ENCODE measurements at places on chromosomes 12 and 14.

DNA sequence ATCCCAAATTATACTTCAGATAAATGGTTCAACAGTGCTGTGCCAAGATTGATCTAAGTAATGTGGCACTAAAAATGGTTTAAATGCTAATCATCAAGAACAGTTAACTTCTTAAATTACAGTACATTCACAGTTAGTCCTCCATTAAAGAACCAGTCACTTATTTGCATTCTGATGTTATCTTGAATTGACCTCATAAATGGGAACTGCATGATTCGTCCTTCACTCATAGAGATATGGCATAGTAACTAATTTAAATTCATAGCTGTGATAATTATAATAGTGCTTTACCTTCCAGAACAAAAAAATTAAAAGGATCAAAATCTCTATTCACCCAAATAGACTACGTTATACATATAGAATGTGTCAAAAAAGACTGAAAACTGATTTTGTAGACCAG is 61.1 kb downstream of the COCH start:
- no peak for DNase-seq

DNA sequence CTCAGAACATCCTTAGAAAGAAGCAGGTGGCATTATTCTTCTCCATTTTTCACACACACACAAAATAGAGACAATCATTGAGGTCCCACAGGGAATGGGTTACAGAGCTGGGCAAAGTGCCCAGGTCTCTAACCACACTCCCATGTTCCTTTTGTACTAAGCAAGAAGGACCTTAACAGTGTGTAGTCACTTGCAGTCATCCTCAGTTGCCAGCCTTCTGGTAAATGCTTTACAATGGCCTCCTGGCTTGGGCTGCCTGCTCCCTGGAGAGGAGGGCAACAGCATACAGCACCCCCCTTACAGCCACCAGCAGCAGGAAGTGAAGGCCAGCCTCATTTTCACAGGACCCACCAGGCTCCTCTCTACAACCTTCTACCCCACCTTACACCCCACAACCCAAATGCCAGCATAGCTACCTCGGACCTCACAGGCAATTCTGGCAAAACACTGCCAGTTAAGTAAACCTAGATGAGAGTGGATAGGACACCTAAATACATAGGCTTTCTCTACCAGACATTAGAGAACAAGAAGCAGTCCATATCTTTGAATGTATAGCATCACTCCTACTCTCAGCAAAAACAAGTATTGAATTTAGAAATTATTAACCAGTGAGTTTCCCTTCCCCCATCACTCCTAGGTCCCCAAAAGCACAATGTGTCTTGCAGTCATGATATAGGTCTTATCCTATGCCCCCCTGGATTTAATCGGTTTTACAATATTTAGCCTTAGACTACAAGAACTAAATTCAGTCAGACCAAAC is 88.1 kb downstream of the PPP2R5E start:
- DNase-seq = no peak

GRCh38 chr12:54037360-54038283 is 4.8 kb downstream of the HOXC5 start:
- DNase-seq = no peak

DNA sequence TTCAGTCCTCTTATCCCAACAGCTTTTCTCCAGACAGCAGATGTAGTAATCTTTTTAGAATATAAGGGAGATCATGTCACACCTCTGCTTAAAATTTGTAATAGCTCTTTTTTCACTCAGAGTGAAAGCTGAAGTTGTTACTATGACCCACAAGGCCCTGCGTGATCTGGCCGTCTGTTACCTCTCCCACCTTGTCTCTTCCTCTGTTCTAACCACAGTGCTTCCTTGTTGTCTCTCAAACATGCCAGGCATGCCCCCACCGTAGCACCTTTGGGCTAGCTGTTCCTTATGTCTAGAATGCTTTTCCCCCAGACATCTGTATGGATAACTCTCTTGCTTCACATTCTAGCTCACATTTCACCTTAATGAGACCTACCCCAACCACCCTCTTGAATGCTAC is 6.5 kb downstream of the NECAP1 start:
- DNase-seq = no peak

DNA sequence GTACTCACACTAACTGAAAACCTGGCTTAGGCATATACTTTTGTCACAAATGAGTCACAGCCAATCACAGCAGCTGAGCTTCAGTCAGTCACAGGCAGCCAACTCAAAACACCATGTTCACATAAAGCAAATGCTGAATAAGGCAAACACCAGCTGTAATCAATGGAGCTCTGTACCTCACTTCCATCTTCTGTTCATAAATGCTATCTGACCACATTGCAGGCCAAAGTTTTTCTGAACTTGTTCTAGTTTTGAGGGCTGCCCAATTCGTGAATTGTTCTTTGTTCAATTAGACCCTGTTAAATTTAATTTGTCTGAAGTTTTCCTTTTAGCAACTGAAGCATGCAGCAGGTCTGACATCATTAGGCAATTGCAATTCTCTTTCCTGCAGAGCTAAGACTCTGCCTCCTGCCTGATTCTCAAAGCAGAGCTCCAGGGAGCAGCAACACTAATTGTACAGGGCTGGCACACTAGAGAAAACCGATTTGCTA is 129.9 kb downstream of the WIF1 start:
- no peak for DNase-seq

GRCh38 chr14:94385553-94386057 is 2.8 kb downstream of the SERPINA1 start:
- DNase-seq = no peak

DNA sequence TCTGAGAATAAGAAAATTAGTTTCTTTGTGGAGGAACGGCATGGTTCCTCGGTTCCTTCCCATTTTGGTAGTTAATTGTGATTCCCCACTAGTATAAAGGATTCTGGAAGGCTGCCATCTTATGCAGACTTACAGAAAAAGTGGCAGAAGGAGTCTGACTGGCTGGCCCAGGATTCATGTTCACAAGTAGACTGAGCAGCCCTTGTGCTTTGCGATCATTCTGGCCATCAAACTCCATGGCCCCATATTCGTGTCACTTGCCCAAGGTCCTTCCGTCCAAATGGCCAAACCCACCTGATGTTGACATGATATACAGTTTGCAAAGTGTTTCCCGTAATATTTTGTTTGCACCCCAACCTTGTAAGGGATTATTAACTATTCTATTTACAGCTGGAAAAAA is 297.2 kb upstream of the AMIGO2 start:
- DNase-seq = no peak

GRCh38 chr14:66746316-66747006 is 238.5 kb downstream of the GPHN start:
- no peak for DNase-seq

GRCh38 chr14:77104393-77104792 is 6.3 kb downstream of the CIPC start:
- DNase-seq = no peak

GRCh38 chr12:95766356-95767019 is 24.1 kb downstream of the NTN4 start:
- no peak for DNase-seq

- peak; percentile 29 for DNase-seq
Measured at GRCh38 chr12:57008178-57008577, 1.8 kb upstream of the ZBTB39 start.

- DNase-seq = no peak
Measured at GRCh38 chr12:89134213-89134770, 218.0 kb downstream of the DUSP6 start.

DNA sequence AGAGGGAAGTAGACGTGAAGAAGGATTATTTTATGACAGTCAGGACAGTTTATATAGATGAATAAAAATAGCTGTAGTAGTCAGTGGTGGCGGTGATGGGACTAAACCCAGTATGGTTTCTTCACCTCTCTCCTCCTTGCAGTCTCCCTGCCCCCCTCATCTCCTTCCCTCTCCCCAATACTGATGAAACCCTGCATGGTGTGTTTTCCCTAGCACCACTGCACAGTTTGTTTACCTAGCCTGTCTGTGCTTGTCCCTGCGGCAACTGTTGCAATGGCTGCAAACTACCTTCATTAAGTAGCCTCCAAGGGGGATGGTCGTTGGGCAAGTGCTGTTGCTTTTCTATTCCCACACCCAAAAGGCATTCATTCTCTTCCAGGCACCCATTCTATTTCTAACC is 14.7 kb downstream of the PCBP2 start:
- no peak for DNase-seq

DNA sequence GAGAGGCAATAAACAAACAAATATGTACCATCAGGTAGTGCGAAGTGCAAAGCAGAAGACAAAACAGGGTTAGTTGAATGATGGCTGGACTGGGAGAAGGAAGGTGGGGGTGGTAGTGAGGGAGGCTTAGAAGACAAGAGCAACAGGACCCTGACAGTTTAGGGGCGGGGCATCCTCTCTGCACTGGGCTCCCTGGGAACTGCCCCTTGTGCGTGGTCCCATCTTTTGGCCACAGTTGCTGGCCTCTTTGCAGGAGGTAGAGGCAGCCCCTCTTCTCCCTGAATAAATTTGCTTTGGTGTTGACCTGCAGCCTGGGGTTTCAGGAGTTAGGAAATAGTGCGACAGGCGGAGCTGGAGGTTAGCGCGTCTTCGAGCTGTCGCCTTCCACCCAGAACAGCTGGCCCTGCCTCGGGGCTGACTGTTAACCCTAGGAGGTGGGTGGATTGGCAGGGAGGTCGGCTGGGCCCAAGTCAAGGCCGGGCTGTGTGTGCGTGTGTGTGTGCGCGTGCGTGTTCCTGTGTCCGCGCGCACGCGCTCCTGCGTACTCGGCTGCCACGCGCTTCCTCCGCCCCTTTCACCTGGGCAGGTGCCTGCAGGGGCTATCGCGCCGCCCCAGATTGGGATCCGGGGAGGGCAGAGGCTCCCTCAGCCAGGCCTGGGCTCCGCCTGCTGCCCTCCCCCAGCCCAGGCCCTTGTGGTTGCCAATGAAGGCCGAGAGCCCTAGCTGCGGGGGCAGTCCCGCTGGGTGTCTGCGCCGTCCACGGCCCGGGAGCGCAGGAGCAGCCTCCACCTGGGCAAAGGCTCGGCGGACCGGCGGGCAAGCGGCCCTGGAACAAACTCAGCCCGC is 180.8 kb downstream of the ADCK1 start:
- DNase-seq = peak; percentile 90

GRCh38 chr14:52397844-52398243 is 83.7 kb downstream of the PTGER2 start:
- DNase-seq = no peak

DNA sequence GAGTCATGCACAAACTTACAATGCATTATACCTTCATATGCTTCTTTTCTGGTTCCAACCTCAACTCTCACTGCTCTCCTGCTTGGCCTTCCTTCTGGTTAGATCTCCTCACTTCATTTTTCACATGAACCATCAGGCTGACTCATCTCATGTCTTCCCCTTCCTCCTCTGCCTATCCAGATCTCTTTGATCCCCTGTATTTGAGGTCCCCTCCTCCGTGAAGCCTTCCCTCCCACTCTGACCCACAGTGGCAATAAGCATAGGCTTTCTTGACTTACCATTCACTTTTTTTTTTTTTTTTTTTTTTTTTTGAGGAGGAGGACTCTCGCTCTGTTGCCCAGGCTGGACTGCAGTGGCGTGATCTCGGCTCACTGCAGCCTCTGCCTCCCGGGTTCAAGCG is 14.7 kb upstream of the ASIC1 start:
- no peak for DNase-seq

GRCh38 chr12:93582351-93582750 is 9.9 kb downstream of the SOCS2 start:
- DNase-seq = no peak

DNA sequence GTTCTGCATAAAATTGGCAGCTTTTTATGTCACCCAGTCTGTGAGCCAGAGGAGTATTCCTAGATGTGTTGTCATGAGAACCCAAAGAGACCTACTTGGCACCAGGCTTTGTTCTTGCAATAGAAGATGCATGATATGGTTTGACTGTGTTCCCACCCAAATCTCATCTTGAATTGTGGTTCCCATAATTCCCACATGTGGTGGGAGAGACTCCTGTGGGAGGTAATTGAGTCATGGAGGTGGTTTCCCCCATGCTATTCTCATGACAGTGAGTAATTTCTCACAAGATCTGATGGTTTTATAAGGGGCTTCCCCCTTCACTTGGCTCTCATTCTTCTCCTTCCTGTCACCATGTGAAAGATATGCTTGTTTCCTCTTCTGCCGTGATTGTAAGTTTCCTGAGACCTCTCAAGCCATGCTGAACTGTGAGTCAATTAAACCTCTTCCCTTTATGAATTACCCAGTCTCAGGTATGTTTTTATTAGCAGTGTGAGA is 572.0 kb upstream of the ATP2B1 start:
- no peak for DNase-seq

DNA sequence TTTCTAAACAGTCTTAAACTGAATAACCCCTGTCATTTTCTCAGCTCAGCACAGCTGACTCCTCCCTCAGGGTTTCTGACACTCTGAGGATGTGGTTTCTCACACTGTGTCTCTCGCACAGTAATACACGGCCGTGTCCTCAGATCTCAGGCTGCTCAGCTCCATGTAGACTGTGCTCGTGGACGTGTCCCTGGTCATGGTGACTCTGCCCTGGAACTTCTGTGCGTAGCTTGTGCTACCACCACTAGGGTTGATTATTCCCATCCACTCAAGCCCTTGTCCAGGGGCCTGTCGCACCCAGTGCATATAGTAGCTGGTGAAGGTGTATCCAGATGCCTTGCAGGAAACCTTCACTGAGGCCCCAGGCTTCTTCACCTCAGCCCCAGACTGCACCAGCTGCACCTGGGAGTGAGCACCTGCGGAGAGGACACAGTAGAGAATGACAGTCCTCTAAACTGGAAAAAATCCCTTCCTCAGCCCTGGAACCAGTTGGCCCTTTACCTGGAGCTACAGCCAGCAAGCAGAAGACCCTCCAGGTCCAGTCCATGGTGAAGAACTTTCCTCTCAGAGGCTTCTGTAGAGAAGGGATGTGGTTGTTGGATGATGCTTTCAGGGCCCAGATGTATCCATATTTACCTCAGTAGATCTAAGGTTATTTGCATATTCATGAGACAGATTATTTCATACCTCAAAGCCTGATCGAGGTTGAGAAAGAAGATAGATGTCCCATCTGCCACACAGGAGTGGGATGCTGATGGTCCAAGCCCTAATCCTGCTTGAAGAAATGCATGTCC is 984.8 kb downstream of the TMEM121 start:
- DNase-seq = no peak

DNA sequence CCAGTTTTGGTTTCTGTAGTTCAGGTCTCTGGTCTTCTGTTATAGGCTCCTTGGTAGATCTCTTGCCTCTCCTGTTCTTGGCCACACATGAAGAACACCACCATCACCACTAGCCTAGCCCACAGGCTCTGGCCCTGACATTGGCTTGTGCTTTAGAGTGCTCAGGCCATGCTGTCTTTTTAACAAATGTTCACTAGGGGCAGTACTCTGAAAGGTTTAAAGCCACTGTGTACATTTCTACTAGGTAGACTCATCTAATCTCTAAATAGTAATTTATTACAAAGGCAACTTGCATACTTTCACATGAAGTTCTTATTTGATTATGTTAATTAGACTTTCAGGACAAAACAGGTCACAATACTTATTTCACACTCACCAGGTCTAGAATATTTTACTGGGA is 38.3 kb downstream of the PDE6H start:
- DNase-seq = no peak

DNA sequence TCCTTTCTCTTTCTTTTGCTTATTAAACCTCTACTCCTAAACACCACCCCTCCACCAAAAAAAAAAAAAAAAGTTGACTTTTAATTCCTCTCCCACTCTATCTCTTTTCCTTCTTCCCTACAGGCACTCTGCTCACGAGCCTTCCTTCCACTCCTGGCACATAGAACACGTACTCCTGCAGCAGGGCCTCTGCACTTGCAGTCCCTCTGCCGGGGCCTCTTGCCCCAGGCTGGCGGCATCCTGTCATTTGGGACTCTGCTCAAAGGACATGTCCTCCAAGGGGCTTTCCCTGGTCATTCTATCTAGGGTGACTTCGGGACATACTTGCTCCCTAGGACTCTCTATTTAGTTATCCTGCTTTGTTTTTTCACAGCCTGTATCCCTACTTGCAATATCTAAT is 7.7 kb downstream of the FOS start:
- no peak for DNase-seq

- peak; percentile 54 for DNase-seq
Measured at GRCh38 chr12:68374307-68374982, 42.3 kb upstream of the MDM1 start.
